ENCODE measurements at places on chromosomes 3 and 15. TPM values are rescaled to one million over a fixed set of nuclear protein-coding genes. Genes with fewer than 3 reads are reported as not detected.

DNA sequence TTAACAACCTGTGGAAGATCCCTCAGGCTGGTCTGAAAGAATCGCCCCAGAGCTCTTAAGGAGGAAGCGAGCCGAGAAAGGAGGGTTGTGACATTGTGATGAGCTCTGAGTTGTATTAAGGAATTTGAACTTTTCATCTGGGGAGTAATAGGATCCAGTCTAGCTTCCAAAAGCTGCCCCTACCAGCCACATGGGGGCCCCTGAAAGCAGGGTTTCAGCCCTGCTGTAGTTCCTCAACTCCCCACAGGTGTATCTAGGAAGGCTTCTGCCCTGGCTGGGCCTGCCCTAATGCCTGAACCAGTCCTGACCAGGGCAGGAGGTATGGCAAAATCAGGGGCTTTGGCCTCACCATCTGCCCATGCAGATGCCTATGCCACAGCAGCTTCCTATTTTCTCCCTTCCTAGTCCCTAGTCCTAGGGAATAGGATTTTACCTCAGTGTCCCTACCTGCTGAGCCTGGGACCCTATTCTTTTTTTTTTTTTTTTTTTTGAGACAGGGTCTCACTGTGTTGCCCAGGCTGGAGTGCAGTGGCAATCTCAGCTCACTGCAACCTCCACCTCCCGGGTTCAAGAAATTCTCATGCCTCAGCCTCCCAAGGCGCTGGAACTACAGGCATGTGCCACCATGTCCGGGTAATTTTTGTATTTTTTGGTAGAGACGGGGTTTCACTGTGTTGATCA is 5.0 kb upstream of the AP3S2 start:
- no peaks in the 10 kb centered on the region for H3K27me3 ChIP-seq
- H3K4me3 ChIP-seq: no peak overlapping the region
- no peak overlapping the region for H3K27ac ChIP-seq
- H3K4me1 ChIP-seq: peaks cover 5% of the 10 kb centered on the region

- DNase-seq: no peak
- no peak overlapping the region for H3K4me3 ChIP-seq
- H3K36me3 ChIP-seq: no peaks in the 10 kb centered on the region
- H3K27me3 ChIP-seq: no peaks in the 10 kb centered on the region
- no peak overlapping the region for H3K27ac ChIP-seq
- H3K4me1 ChIP-seq: peaks cover 7% of the 10 kb centered on the region
Measured at GRCh38 chr15:55796321-55796965, 53.5 kb upstream of the PRTG start.

Gene ZPLD1
- total RNA-seq: not detected

Gene ST6GAL1
- 29.6 TPM for total RNA-seq

Gene ZNF385D
- total RNA-seq: 11.2 TPM

Gene CCDC39
- not detected for total RNA-seq

All from esophagus muscularis mucosa (tissue), 4 donors.